ENCODE measurements at places on chromosomes 5 and 9.

GRCh38 chr9:118992813-118993794, 376.1 kb downstream of the BRINP1 start:
- no peak for DNase-seq

DNA sequence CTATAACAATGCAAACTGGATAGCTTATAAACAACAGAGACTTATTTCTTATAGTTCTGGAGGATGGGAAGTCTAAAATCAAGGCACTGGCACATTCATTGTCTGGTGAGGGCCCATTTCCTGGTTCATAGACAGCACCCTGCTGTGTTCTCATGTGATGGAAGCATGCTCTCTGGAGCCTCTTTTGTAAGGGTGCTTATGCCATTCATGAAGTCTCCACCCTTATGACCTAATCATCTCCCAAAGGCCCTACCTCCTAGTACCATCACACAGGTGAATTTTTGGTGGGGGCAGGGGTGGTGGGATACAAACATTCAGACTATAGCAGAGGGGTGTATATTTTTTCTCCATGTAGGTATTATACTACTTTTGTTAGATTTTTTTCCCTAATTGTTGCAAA, 92.4 kb downstream of the UNC13B start:
- no peak for DNase-seq

DNA sequence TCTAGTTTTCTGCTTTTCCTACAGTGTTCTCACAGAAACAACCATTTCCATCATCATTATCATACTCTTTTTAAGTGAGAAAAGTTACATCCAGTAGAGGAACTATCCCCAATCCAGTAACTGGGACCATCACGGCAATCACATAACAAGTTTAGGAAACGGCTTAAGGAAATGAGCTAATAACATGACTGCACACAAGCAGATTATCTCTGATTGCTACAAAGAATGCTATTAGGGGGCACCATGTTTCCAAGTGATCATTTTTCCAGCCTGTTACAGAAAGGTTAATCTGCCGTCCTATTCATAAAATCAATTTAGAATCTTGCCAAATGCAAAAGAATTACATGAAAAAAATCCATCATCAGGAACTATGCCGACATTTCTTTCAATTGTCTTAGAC, 94.6 kb downstream of the EFNA5 start:
- no peak for DNase-seq

- no peak for DNase-seq
Measured at GRCh38 chr9:91059713-91060112, 258.1 kb downstream of the SYK start.

- no peak for DNase-seq
Measured at GRCh38 chr5:158458086-158458485, 599.1 kb upstream of the CLINT1 start.

- DNase-seq, result no peak
Measured at GRCh38 chr9:117095081-117095480, 319.8 kb downstream of the ASTN2 start.

DNA sequence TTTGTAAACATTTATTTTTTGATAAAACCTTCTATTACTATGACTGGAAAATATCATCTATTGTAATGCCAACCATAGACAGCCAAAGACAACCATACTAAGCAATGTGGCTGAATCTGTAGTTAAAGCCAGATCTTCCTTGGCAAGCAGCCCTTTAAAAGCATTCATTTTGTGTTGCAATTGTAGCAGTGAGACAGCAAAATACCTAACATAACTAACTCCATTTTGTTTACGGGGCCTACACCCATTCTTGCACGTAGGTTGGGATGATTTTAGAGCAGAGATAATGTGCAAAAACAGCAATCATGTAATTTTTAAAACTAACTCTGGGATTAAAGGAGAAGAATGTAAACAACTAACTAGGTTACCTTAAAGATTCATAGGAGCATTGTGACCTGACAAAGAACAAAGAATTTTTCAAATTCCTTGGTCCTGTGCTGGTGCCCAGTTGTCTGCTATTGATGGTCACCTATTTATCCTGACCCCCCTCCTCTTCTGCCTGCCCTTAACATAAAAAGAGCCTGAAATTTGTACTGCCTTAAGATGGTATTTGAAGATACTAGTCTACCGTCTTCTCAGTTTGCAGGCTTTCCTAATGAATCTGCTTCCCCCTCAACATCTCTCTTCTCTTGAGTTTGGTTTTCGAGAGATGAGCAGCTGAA, 10.6 kb downstream of the IFNA1 start:
- no peak for DNase-seq

GRCh38 chr5:38650946-38651345, 94.5 kb upstream of the LIFR start:
- no peak for DNase-seq

DNA sequence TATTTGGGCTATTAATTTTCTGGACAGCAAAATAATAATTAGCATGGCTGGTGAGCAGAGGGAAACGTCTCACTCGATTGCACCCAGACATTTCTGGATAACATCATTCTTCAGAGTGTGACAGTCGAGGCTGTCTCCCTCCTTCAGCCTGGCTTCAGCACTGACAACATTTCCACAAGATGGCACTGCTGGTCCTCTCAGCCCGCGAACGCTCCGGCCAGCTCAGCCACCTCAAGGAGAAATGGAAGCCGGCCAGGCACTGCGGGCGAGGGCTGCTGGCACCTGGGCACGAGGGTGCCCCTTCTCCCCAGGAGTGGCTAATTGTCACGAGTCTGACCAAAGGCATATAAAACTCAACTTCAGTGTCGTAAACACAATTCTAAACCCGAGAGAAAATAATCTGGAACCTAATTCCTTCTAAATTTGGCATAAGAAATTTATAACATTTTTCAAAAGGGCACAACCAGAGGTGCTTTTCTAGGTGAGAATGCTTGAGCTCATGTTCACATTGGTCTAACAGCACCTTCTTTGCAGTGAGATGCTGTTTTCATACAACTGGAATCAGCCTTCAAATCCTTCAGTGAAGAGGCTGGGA, 65.9 kb downstream of the DAP start:
- no peak for DNase-seq

DNA sequence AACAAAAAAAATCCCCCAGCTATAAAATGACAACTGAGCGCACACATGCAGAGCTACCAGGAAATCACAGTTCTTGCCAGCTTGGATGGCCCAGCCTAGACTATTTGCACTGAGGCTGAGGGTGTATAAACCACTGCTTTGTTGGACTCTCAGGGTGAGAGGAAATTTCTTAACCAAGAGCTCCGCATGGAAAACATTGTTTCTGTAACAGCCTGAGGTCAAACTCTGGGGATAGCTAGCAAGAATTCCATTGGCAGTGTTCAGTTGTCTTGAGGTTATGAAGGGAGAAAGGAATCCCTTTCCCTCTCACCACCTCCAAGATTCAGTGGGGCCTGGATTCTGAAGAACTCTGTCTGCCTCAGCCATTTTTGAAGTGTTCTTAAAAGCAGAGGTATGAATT, 360.0 kb downstream of the OSTF1 start:
- DNase-seq, result no peak

- no peak for DNase-seq
Measured at GRCh38 chr9:5871785-5872184, 18.9 kb upstream of the MLANA start.

- DNase-seq, result no peak
Measured at GRCh38 chr5:68409259-68409658, 193.7 kb downstream of the PIK3R1 start.

DNA sequence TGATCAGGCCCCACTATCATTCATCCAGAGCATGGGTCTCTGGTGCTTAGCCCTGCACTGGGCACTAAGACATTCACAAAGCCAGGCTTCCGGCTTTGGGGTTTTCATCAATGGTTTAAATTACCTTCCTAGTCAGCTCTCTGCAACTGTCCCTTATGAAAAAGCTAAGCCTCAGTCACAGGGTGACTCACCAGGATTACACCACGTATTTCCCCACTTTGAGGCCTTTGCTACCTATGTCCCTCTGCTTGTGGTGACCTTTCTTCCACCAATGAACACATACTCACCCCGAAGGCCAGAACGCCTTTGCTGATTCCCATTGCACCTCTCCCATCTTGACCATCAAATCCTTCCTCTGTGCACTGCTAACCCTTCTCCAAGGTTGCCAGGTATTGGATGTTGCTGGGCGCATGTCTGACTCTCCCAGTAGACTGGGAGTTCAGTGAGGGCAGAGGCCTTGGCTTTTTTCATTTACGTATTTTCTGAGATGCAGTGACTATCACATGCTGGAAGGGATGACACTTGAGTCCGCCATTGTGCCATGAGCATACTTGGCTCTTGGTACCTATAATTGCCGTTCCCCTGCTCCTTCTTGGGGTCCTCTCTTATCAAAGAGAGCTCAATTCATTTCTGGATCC, 58.7 kb upstream of the TNFSF8 start:
- no peak for DNase-seq

DNA sequence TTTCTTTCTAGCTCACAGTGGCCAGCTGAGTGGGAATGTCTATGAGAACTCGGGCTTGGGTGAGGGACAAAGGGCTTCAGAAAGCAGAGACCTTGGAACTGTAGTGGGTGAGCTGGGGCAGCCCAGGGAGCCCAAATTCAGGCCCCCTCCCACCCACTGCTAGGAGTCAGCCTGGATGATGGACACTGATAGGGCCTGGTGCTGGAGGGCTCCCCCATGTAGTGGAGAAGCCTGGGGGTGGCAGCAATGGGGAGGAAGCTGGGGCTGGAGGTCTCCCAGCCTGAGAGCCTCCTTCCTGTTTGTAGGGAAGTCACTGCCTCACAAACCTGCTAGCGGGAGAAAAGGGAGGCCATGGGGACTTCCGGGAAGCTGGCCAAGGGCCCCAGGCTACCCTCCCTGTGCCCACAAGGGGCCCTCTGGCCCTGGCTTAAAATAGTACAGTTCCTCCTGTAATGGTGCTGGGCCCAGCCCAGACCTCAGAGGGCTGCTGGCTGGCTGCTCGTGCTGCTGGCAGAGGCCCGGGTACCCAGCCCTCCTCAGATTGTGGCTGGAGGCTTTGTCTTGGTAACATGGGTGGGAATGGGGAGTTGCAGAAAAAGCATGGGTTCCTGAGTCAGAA, 6.3 kb upstream of the NR5A1 start:
- no peak for DNase-seq

DNA sequence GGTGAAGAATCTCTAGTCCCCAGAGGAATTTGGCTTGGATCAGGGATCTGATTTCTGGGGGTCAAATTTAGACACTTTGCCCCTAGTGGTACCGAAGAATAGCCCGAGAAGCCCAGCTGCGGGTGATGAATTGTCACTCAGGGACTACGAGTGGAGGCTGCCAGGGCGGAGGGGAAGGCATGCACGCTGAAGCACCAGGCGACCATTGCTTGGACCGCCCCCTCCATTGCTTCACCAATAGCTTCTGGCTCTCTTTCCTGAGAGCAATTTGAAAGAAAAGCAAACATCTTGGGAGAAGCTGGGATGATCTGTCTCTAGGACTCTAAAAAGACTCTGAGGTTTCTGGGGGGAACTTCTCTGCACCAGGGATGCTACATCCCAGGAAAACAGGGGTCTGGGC, 137.6 kb downstream of the CRB2 start:
- DNase-seq, result no peak

- DNase-seq, result no peak
Measured at GRCh38 chr9:108928386-108928785, 5.5 kb downstream of the ELP1 start.

DNA sequence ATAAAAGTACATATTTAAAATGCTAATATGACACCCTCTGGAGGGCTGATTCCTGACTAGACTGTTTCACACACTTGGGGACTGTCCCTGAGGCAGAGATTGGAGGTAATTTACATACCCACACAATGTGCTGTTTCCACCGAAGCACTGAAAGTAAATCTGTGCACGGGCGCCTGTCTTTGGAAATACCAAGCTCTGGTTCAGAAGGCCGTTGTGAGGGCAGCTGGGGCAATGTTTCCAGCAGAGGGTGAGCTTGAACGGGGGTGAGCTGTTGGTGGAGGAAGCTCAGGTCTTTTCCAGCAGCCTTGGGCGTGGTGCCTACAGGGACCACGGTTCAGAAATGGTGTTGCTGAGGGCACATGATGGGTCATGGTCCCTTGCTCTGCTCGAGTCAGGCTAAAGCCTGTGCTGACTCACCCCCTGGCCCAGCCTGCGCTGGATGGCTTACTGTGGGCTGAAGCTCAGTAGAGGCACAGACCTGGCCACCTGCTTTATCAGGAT, 25.8 kb upstream of the HMCN2 start:
- peak; percentile 29 for DNase-seq

DNA sequence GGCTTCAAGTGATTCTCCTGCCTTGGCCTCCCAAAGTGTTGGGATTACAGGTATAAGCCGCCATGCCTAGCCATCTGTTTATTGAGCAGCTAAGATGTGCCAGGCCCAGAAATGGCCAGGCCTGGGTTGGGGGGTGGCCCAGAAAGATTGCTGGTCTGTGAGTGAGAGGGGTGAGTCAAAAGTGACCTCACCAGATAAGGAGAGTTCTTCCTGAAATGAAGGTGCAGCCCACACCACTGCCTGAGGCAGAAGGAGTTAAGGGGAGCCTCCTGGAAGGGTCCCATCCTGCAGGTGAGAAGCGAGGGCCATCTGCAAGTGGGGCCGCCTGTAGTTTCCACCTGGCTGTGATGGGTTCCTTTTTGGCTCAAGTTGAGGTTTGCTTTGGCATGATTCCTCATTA, 96.9 kb upstream of the KLF4 start:
- no peak for DNase-seq

GRCh38 chr5:109034306-109034705, 286.6 kb downstream of the FER start:
- no peak for DNase-seq

DNA sequence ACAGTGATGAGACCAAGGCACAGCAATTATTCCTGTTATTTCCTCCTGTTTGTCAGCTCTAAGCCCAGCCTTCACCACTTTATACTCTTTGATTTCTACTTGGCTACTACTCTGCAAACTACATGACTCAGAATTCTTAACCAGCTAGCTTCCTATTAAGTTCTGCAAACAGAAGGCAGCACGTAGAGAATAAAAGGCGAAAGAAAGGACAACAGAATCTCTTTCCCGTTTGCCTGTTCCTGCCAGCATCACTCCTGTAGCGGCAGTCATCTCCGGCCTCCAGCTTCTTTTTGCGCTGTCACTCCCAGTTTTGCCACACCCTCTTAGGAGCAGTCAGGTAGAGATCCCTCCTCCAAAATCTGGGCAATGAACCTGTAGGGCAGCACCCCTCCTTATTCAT, 29.9 kb downstream of the DPYSL3 start:
- DNase-seq, result no peak

GRCh38 chr5:90473396-90474234, 956 bp downstream of the MBLAC2 start:
- peak; percentile 8 for DNase-seq

- no peak for DNase-seq
Measured at GRCh38 chr5:67607958-67608357, 411.4 kb upstream of the CD180 start.
